ENCODE measurements at places on chromosomes 2 and 18.

GRCh38 chr2:108347786-108348185 lies 30.0 kb upstream of the SULT1C4 start:
- DNase-seq: no peak

DNA sequence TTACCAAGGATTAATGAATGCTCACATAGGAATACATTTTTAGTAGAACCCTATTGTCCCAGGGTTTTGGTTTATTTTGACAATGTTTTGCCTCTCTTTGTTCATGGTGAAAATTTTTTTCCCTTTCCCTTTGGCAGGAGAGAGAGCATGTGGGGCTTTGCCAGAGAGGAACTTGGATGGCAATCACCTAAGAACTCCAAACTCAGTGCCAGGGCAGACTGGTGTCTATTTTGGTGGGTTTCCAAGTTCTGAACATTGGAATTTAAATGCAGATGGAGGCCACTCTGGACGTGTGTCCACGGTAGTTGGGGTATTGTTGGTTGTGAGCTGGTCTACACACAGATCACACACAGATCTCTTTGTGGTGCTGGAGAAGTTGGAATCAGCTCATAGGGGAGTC lies 2091.1 kb upstream of the PIK3C3 start:
- no peak for DNase-seq

- no peak for DNase-seq
Measured at GRCh38 chr2:190649798-190650390, 1.0 kb downstream of the NAB1 start.

DNA sequence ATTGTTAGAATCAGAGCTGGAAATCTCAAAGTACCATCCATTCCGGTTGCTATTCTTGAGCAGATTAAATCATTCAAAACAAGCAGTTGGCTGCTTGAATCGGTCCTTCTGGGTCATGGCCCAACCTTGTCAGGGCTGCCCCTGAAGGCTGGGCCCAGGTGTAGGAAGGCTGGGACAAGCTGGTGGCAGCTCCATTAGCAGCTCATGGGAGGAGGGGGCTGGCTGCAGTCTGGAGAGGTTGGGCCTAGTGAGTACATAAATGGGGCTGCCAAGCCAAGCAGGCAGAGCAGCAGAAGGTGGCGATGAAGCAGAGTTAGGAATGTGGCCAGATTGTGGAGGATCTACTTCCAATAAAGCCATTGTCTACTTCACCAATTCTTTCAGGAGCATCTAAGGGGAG lies 81.4 kb downstream of the ADCYAP1 start:
- DNase-seq: no peak

GRCh38 chr2:69001879-69002278 lies 11.1 kb upstream of the ANTXR1 start:
- DNase-seq: no peak

DNA sequence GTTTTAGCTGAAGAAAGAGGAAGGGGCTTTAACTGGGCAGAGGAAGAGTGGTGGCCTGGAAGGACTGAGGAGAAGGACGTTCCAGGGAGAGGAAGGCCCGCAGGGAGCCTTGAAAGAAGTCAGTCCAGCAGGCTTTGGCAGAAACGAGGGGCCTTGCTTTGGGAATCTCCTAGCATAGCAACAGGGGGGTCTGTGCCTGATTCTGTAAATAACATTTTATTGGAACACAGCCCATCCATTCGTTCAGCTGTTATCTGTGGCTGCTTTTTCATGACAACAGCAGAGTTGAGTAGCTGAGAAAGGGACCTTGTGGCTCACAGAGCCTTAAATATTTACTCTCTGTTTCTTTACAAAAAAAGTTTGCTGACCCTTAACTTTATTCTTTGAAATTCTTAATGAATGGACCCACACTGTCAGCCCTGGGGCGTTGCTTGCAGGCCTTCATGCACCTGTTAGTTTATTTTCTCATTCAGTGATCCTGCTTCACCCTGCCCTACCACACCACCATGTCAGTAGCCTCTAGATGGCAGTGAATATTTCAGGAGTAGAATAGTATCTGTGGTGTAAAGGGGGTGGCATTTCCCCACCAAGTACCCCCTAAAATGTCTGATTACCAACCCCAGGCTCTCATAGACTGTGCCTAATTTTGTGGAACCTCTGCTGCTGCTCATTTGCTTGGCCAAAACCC lies 61.0 kb downstream of the MGAT5 start:
- DNase-seq: no peak

GRCh38 chr2:210687786-210688470 lies 131.5 kb downstream of the CPS1 start:
- no peak for DNase-seq

GRCh38 chr2:119668546-119668945 lies 10.5 kb upstream of the TMEM177 start:
- no peak for DNase-seq

GRCh38 chr18:61575419-61575818 lies 242.2 kb downstream of the CDH20 start:
- no peak for DNase-seq

GRCh38 chr2:19944205-19944845 lies 42.5 kb upstream of the TTC32 start:
- DNase-seq: no peak

GRCh38 chr2:183093857-183094657 lies 15.5 kb downstream of the DUSP19 start:
- DNase-seq: no peak

DNA sequence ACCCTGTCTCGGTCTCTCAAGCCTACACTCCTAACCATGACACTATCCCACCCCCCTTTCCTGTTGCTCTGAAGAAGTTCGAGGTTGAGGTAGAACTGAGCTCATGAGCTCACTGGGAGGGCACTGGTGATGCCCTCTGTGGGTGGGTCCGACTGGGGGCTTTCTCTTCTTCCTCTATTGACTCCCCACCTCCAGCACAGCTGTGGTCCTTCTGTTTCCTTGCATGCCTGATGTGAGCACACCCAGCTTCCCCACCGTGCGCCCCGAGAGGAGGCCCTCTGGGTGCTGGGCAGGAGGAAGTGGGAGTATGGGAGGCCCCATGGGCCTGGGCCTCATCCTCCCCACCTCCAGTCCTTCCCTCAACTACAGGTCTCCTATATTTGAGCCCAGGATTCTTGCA lies 20.9 kb downstream of the SPEG start:
- DNase-seq: no peak

DNA sequence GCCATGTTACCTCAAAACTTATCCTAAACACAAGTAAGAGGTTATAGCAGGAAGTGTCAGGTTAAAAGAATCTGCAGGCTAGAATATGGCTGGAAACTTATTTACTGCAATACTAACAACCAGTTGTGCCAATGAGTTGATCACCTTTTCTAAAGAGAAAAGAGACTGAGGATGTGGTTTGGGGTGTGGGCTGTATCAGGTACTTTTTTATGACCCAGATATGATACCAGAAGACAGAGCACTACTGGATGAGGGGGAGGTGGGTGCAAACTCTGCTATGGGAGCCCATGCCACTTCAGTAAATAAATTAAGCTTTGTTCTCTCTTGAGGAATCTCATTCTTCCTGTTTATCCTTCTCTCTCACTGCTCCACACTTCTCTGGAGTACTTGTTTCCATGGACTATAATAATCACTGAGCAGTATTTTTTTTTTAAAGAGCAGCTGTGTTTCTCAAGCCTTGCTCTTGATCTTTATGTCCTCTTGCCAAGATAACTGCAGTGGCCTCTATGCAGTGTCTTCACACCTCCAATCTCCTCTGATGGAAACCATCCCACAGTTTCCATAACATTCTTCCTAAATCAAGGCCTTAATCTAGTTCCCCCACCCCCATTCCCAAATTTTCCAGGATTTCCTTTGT lies 51.2 kb upstream of the NOSTRIN start:
- no peak for DNase-seq

DNA sequence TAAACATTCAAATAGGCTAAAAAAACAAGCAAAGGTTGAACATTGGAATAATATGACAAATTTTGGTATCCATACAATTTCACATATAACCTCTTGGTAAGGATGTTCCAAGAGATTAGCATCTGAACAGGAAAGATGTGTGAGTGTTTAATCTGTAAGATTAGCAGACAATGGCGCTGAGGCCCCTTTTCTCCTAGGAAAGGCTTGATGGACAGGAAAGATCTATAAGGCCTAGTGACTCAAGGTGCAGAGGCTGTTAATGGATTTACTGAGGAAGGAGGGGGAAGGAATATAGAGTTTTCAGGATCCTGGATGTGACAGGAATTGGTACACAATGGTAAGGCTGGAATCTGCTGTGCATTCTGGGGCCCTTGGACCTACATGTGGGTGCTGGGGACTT lies 48.1 kb upstream of the SMAD2 start:
- no peak for DNase-seq

- no peak for DNase-seq
Measured at GRCh38 chr18:48923746-48924629, 26.8 kb downstream of the SMAD7 start.

Data from astrocyte of the cerebellum (primary cell).